ENCODE measurements at places on chromosomes 16 and 17.
A peak's percentile ranks its signal among the peaks of the same experiment; 100 is the strongest.

DNA sequence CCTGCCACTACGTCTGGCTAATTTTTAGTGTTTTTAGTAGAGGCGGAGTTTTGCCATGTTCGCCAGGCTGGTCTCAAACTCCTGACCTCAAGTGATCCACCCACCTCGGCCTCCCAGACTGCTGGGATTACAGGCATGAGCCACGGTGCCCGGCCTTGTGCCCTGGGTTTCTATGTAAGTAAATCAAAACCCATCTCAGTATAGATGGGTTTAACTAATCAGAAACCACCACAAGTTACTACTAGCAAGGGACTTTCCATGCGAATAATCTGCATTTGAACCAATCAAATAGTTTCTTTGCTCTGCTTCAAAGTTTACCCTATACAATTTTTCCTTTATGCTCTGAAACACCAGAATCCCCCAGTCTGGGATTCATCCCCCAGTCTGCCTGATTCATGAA lies 16.5 kb upstream of the EIF1 start:
- DNase-seq, result no peak

- no peak for DNase-seq
Measured at GRCh38 chr16:79184464-79185030, 416.0 kb downstream of the MAF start.

DNA sequence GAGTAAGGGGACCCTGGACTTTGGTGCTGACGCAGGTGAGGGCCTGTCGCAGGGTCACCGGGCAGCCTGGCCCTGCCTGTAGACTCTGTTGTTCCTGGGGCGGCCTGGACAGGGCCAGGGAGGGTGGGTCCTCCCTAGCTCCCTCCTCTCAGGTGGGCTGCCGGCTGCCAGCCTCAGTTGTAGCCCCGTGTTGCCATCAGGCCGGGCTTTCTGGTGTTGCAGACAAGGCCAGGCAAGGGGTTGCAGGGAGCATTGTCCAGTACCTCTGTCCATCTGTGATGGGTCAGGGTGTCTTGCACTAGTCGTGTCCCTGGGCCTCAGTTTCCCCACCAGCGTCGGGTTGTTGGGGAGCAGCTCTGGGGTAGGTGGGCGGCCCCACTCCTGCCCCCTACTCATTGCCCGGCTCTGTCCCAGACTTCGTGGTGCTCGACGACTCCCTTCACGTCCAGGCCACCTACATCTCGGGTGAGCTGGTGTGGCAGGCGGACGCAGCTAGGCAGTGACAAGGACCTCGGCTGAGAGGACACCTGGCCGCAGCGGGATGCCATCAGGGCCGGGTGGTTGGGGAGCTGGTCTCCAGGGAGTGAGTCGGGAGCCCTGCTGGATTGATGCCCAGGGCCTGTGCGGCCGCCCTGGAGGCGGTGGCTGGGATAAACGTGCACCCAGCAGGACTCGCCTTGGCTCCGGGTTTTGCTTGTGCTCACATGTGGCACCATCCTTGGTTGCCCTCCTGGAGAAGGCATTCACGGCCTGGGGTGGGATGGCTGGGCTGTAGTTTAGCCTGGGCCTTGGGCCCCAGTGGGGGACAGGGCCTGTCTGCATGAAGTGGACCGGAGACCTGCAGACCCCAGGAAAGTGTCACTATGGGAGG lies 1.9 kb downstream of the CEMP1 start:
- no peak for DNase-seq

DNA sequence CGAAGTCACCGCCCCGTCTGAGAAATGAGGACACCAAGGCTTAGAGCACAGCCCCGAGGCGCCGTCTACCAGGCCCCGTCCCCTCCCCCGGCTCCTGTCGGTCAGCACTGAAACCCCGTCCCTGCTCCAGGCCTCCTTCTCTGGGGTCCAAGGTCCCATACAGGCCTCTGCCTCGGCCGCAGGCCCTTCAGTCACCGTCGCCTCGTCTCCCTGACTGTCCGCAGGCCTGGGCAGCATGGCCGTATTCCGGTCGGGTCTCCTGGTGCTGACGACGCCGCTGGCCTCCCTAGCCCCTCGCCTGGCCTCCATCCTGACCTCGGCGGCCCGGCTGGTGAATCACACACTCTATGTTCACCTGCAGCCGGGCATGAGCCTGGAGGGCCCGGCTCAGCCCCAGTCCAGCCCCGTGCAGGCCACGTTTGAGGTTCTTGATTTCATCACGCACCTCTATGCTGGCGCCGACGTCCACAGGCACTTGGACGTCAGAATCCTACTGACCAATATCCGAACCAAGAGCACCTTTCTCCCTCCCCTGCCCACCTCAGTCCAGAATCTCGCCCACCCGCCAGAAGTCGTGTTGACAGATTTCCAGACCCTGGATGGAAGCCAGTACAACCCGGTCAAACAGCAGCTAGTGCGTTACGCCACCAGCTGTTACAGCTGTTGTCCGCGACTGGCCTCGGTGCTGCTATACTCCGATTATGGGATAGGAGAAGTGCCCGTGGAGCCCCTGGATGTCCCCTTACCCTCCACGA lies 617 bp downstream of the COASY start:
- DNase-seq, result peak; percentile 25

- DNase-seq, result no peak
Measured at GRCh38 chr17:19539841-19540311, 6.2 kb downstream of the SLC47A1 start.

DNA sequence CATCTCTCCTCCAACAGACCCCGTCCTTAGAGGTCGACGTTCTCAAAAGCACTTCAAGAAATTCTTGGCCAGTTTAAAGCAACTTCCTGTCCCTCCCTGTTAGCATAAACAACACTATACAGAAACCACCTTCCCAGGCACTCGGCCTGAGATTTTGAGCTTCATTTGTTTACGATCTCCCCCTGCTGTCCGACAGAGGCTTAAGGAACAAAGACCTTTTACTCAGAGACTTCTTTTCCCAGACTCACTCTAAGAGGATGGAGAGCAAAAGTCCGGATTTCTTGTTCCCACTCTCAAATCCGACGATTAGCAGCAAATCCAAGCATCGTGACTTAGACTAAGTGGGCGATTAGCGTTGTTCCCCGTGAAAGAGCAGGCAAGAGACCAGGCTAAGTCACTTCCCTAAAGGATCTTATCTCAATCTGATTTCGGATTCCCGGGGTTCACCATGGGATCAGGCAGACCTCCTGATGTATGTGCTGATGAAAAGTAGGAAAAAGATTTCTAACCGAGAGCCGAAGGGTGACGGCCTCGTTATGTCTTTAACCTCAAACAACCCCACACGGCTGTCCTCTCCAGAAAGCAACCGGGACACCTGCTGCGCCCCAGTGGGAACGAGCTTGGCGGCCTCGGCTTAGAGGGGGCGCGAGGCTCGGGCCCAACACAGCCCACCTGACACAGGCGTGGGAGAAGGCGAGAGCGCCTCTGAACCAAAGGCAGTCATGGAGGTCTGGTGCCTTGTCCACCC lies 598 bp downstream of the INPP5K start:
- DNase-seq, result peak; percentile 72

DNA sequence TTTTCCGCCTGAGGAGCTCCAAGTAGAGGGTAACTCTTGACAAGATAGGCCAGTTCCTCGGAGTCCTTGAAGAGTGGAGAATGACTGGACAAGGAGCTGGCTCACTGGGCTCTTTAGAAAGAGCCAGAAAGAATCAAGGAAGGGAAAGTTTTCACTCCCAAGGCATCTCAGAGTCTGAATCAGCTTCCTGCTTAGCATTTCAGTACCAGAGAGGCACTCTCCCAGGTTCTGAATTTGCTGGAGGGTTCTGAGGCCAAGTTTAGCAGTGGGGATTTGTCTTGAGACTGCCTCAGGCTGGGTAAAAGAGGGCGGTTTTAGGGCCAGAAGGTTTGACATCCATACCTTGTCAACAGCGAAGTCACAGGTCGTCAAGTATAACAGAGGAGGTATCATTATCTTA lies 25.5 kb downstream of the GP2 start:
- DNase-seq, result no peak

DNA sequence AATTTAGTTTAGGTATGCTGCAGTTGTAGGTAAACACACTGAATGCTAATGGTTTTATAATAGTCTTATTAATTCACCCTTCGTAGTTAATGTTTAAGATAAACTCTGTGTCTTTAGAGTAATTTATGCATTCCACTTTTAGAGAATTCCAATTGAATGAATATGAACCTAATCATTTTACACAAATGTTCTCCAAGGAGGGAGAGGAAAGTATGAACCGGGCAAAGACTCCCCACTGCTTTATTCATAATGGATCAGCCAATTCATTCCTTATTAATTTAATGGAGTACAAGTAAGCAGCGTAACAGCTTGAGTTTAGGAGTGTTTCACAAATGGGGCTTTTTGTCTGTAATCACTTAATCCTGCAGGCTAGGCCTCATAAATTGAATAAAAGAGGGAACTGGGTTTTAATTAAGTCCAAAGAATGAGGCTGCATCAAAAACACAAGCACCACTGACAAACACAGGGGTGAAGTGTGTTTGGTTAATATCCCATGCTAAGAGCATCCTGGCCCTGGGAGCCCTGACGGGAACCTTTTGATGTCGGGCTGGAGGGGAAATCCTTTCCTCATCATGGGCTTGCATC lies 375.7 kb upstream of the DYNLRB2 start:
- no peak for DNase-seq

DNA sequence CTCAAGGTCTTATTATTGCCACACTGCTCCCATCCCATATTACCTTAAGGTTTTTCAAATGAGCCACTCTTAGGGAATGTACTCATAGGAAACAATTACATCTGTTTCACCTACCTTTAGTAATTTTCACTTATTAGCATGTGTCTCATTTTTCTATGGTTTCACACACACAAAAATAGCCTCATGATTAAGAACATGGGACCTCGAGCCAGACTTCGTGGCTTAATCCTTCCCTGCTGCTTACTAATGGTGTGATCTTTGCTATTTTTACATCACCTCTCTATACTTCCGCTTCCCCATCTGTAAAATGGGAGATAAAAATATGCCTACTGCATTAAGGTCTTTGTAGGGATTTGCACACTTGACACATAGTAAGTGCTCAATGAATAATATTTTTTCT lies 38.5 kb downstream of the OTOA start:
- no peak for DNase-seq

DNA sequence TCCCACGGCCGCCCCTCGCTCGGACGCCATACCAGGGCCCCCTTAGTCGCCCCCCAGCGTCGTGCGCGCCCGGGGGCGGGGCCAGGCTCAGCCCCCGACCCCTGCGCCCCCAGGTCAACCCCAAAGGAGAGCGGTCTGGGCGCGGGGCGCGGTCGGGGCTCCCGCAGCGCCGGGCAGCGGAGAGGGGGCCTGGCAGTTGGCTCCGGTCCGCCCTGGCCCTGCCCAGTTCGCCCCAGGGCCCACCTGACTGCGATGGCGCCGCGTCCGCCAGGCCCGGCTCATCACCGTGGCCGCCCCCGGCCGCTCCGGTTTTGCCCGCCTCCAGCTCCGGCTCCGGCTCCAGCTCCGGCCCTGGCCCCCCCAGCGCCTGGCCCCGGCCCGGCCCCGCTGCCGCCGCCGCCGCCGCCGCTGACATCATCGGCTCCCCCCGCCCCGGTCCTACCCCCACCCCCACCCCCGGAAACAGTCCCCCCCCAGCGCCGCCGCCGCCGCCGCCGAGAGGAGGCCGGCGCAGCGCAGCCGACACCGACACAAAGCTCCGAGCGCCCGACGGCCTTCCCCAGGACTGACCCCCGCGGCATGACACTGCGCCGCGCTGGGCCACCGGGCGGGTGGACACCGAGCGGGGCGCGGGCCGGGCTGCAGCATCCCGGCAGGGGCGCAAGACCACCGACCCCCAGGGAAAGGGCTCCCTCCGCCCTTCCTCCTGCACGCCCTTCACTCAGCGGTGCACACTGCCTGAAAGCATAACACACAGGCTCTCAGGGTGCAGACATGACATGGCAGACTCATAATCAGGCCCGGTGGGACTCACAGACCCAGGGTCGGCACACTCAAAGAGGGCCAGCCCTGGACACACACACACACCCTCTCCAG lies at the start of gene ZBTB4:
Gene ZBTB4 (minus strand): TSS at position 419 of the 876 bp plus-strand sequence. CDS start 12,830 bp downstream, outside the sequence.
- peak; percentile 47 for DNase-seq

- DNase-seq, result no peak
Measured at GRCh38 chr16:53115047-53115446, 60.3 kb downstream of the CHD9 start.

DNA sequence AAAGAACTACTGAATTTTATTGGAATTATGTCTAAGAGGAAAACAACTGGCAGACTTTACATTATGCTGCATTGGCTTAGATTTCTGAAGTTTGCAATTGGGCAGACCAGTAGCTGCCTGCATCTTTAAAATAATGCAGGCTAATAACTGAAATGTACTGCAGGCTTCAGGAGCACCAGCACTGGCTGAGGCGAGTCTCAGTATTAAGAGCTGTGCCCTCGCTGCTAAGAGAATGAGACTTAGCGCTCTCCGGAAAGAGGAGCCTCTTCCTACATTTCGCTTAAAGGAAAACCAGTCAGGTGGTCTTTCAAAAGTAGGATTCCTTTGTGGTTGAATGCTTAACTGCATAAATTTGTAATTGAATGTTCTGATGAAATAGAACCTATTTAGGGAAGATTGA lies 885 bp downstream of the CNTNAP4 start:
- DNase-seq, result no peak

Measured in RPMI8226 (cell line).